ENCODE measurements at places on chromosomes 4 and X.

GRCh38 chrX:97828471-97828870 lies 944.8 kb downstream of the RPA4 start:
- no peak for DNase-seq

DNA sequence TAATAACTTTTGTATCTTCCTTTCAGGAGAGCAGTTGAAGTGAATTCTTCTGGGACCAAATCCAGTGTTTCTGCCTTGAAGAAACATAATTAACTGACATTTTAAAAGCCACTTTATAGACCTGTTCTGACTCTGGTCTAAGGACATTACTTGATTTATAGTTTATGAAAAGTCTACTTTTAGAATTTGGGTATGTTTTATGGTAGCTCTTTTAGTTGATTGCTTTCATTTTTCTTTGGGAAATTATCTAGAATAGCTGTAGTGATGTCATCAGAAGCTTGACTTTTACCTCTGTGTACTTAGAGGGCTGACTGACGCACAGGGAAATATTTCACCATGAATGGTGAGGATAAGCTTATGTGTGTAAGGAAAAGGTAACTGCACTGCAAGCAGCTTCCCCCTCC lies 131.8 kb upstream of the LIMCH1 start:
- DNase-seq = no peak

DNA sequence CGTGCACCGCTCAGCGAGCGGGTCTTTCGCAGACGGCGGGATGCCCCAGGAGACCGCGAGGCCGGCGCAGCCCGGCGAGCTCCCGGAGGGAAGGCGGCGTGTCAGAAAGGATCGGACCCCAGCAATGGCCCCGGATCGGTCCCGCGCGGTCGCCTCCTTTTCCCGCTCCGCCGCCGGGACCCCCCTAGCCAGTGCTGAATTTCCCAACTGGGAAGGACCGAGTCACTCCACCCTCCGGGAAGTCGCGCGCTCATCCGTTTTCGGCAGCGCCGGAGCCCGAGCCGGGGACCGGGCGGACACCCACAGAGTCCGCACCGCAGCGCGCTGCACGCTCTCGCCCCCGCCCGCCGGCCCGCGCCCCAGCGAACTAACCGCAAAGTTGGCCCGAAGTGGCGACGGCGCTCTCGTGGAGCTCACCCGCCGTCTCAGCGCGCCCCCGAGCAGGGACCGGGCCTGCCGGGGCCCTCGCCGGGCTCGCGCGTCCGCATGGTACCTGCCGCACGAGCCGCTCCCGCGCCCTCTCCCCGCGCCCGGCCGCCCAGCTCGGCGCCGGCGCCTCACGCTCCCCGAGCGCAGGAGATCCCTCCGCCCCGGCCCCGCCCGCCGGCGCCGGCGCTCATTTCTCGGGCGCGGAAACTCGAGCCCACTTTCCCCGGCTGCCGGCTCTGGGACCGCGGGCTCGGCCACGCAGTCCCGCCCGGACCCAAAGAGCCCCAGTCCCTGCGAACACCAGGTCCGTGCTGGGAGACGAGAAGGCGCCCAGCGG lies at the start of gene FAT1:
Gene FAT1 (minus strand): TSS at position 565 of the 766 bp plus-strand sequence. CDS start 14,029 bp downstream, outside the sequence.
- peak; percentile 87 for DNase-seq

DNA sequence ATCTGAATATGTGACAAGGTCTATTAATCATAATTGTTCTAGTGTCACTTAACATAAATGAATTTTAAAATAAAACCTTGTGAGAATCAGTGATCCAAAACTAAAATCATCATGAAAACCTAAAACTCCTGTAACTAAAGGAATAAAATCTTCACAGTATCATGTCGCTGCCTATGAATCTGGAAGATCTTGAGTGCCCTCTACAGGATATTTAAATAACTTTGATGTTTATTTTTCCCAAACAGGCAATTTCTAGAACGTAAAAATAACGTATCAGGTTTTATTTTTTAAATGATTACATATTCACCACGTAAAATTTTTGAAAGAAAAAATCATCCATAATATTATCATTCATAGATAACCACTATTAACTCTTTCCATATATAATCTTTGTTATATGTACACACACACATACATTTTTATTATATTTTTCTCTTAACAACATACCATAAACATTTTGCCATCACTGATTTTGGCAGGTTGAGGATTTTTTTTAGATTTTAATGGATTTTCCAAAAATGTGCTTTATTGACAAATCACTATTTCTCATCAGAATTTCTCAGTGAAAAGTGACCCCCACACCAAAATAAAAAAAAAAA lies 79.6 kb downstream of the COMMD8 start:
- peak; percentile 38 for DNase-seq

DNA sequence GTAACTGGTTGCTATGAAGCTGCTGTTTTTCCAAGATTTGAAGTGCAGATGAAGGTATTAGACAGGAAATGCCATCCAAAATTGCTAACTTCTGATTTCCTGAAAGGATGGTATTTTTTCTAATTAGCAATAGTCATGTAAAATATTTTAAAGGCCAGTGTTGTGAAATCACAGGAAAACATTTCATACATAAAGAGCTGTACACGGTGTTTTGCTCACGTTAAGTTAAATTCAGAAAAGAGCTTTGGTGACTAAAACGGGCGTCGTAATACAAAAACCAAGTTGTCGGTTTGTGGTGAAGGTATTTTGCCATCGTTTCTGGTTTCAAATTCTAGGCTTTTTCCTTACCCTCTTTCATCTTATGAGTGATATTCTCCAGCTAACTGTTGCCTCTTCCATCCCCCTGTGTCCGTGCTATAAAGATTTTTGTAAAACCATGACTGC lies 39.8 kb downstream of the AFF1 start:
- no peak for DNase-seq

GRCh38 chrX:87397103-87397886 lies 120.3 kb upstream of the KLHL4 start:
- peak; percentile 9 for DNase-seq

DNA sequence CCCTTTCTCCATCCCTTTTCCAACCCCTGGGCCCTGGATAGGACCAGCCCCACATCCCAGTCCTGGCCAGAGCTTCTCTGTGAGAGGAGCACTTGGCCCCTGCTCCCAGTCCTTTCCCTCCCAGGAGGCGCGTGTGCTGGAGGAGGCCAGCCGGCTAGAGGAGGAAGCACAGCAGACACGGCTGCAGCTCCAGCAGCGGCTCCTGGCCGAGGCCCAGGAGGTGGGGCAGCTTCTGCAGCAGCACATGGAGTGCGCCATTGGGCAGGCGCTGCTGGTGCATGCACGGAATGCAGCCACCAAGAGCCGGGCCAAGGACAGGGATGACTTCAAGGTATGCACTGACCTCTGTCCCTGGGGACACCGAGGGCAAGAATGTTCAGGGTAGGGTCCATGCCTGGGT lies 87.5 kb downstream of the EVC start:
- no peak for DNase-seq

All from myocyte (in vitro differentiated cells).